Tongue (tissue), 3 donors: ENCODE measurements at places on chromosomes 13 and 19. TPM values are rescaled to one million over a fixed set of nuclear protein-coding genes. Genes with fewer than 3 reads are reported as not detected.

POU2F2 gene
- 2.1 TPM for total RNA-seq

PODNL1 gene
- total RNA-seq: 1.5 TPM

PPP2R1A gene
- 193 TPM for total RNA-seq

SLC25A41 gene
- 0.41 TPM for total RNA-seq

GPR4 gene
- total RNA-seq: 0.31 TPM

LHB gene
- not detected for total RNA-seq

KLC3 gene
- total RNA-seq: 13.7 TPM

ZNF431 gene
- total RNA-seq: 19.4 TPM

NUMBL gene
- total RNA-seq: 69.1 TPM

SCN1B gene
- 12.9 TPM for total RNA-seq

ACTMAP gene
- total RNA-seq: 1.3 TPM

SPRED3 gene
- 0.21 TPM for total RNA-seq
